ENCODE measurements at places on chromosomes 7 and 10.
A peak's percentile ranks its signal among the peaks of the same experiment; 100 is the strongest.

GRCh38 chr10:34959786-34960185 lies 130.4 kb downstream of the CUL2 start:
- no peak for DNase-seq

GRCh38 chr7:100066953-100067352 lies 14.6 kb downstream of the ZNF3 start:
- DNase-seq, result no peak

DNA sequence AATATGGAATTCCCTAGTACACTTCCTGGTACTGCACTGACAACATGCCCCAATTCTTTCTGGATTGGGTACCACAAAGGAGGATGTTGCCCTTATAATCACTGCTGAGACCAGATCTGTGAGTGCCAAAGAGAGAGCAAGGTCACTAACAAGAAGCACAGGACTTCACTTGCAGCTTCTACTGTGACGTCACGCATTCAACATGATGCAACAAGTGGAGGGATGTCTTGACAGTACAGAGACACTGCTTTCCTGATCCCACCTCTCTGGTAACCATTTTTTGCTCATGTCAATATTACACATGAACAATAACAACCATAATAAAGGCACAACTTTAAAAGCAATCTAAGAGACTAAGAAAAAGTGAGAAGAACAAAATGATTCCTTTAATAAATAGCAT lies 414.1 kb upstream of the LRRN3 start:
- no peak for DNase-seq

GRCh38 chr7:127959770-127960169 lies 71.5 kb downstream of the LRRC4 start:
- DNase-seq, result no peak

GRCh38 chr10:118730756-118731456 lies 23.9 kb downstream of the CACUL1 start:
- no peak for DNase-seq

- no peak for DNase-seq
Observed at GRCh38 chr7:3778345-3778744, 477.3 kb downstream of the SDK1 start.

DNA sequence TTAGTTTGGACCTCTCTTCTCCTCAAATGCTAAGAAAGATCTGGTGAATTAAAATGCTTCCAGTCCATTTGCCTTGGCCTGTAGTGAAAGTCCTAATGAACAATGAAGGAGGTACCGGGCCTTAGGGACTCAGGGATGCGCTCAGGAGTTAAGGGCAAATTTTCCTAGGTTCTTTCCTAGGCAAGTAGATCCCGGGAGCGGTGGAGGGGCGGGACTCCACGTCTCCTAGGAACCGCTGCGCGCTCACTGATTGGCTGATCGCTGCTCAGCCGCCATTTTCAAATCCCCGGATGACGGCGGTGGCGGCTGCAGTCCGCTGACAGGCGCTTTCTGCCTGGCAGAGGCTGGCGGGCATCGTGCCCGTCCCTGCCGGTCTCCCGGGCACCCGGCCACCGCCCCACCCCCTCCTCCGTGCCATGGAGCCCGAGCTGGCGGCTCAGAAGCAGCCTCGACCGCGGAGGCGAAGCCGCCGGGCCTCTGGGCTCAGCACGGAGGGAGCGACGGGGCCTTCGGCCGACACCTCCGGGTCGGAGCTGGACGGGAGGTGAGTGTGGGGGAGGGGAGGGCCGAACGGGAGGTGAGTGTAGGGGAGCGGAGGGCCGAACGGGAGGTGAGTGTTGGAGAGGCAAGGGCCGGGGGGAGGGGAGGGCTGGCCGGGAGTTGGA lies at the start of gene NET1:
TSS of gene NET1 (plus strand) at position 281 of the 665 bp plus-strand sequence. CDS start at position 417, 136 bp downstream.
- DNase-seq, result peak; percentile 88

DNA sequence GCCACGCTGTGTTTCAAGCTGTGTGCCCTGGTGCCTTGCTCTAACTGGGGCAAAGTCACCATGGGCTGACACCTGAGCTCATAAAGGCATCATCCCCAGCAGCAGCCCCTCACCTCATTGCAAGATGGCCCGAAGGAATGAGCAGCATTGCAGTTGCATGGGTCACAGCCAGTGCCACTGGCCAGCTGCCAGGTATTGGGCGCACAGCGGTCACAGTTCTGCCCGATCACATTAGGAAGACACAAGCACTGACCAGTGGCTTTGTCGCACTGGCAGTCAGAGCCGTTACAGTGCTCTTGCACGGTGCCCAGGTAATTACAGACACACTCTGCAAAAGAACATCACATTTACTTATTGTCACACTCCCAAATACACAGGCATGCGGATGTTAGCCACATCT lies 51.1 kb downstream of the LAMB1 start:
- DNase-seq, result no peak

DNA sequence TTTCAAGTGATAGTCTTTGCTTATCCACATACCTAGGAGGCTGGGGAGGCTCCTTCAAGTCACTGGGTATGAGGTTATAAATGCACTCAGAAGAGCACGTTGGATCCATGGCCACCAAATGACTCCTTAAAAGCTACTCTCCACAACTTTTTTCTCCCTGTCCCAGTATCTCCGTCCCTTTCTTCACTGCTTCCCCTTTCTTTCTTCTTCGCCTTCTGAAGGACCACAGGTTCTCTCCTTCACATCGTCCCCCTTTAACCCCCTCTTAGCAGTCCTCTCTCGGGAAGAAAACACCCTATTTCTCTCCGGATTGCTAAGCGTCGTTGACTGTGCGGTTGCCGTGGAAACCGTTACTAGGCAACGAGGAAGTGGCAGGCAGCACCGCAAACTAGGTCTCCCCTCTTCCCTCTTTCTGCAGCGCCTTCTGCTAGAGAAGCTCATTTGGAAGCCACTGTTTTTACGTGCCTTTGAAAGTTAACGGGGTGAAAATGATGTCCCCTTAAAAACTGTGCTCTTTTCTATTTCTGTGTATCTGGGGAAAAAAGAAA lies at the start of gene ENKUR:
TSS of gene ENKUR (minus strand) at position 331 of the 548 bp plus-strand sequence. CDS start at position 109, 222 bp downstream.
- peak; percentile 91 for DNase-seq

- no peak for DNase-seq
Observed at GRCh38 chr10:513393-513792, 176.1 kb downstream of the DIP2C start.

- no peak for DNase-seq
Observed at GRCh38 chr7:155471718-155472117, 13.8 kb downstream of the EN2 start.

GRCh38 chr7:150586068-150586784 lies 19.0 kb downstream of the GIMAP4 start:
- no peak for DNase-seq

GRCh38 chr7:99740573-99741440 lies 5.8 kb upstream of the CYP3A7 start:
- peak; percentile 44 for DNase-seq

DNA sequence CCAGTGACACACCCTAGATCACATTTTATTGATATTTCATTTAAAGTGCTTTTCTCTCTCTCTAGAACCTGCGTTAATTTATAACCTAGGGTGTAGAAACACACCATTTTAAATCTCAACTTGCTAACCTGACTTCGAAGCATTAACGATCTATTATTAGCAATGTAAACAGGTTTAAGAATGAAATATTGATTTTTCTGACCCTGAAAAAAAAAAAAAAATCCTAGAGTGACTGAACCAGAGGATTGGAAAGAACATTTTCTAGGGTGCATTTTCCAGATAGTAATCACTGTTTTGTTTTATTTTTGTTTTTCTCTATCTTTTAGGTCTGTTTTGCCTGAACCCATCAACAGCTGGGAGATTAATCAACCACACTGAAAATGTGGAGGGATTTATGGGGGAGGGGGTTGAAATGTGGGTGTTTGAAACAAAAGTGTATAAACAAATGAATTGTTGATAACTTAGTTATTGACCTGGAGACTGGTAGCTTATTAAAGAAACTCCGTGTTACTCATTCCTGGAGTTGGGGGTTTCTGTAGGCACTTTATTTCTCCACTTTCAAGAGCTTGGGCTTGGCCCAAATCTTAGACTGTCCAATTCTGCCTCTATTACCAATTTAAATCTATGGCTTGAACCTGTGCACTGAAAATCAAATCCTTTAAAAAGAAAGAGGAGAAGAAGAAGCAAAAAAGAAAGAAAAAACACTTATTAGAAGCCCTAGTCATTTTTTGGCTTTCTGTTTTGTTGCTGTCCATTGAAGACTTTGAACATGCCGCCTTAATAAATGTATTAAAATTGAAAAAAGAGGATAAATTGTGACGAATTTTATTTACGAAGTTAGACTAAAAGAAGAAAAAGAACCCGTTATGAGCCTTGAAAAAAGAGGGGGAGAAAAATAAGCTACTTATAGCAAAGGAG lies 2.8 kb downstream of the HOXA2 start:
- no peak for DNase-seq

GRCh38 chr10:119207713-119208552 lies 562 bp downstream of the GRK5 start:
- peak; percentile 68 for DNase-seq

DNA sequence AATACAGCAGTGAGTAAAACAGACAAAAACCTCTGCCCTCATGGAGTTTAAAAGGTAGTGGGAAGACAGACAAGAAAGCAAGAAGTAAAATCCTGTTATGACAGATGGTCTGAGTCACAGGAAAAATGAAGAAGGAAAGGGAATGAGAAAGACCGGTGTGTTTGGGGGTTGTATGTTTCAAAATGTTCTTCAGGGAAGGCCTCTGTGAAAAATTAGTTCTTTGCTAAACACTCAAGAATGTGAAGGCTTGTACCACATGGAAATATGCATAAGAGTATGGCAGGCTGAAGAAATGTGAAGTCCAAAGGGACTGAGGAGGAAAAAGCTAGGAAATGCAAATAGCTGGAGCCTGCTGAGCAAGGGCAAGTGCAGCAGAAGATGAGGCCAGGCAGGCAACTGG lies 315.9 kb upstream of the SEMA3A start:
- DNase-seq, result peak; percentile 81

DNA sequence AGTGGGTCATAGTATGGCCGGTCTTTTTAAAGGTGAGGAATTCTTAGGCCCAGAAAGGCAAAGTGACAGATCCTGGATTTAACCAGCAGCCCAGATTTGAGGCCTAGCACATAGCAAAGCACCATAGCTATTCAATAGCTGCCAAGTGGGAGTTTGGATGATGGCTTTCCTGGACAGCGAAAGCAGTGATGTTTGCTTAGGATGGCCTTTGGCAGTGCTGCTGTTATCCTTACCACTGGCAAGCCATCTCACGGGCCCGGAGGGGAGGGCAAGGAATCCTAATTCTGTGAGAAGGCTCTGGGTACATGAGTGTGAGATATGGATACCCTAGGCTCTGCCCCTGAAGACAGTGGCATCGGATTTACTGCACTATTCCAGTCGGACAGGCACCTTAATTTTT lies 50.4 kb downstream of the TCF7L2 start:
- DNase-seq, result no peak

- no peak for DNase-seq
Observed at GRCh38 chr10:48288661-48289060, 14.2 kb upstream of the FRMPD2 start.

DNA sequence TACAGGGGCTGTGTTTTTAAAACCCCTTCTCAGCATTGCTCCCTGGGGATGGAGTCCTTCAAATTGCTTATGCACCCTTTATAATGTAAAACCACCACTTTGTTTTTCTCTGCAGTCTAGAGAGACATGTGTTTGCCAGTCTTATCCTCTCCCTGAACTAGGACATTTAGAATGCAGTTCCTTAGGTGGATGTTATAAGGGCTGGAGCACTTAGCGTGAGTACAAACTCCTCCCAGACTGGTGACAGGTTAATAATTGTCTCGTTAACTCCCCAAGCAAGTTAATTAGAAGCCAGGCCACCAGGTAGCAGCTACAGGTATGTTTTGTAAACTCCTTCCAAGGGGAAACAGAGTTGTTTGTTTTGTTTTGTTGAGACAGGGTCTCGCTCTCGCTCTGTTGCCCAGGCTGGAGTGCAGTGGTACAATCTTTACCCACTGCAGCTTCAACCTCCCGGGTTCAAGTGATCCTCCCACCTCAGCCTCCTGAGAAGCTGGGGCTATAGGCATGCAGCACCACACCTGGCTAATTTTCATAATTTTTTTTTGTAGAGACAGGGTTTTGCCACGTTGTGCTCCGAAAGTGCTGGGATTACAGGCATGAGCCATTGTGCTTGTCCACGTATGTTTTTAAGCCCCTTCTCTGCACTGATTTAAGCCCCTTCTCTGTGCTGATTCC lies 100.2 kb downstream of the FAM107B start:
- DNase-seq, result no peak

DNA sequence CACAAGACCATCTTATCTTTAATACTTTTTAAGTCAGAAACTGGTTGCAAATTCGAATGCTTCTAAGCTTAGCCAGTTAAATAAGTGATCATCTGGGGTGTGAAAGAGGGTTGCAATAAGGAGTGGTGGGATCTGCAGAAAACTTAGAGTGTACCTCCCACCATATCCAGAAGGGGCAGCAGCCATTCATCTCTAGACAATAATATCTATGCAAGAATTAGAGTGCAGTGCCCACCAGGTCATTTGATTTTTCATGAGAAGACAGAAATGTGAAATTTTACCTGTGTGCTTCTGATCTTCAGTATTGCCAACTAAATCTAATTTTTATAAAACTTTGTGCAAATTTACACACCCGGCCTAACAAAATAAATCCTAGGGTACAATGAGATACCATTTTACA lies 127.2 kb upstream of the SP4 start:
- DNase-seq, result no peak

GRCh38 chr10:18777258-18777657 lies 118.0 kb downstream of the ARL5B start:
- no peak for DNase-seq

DNA sequence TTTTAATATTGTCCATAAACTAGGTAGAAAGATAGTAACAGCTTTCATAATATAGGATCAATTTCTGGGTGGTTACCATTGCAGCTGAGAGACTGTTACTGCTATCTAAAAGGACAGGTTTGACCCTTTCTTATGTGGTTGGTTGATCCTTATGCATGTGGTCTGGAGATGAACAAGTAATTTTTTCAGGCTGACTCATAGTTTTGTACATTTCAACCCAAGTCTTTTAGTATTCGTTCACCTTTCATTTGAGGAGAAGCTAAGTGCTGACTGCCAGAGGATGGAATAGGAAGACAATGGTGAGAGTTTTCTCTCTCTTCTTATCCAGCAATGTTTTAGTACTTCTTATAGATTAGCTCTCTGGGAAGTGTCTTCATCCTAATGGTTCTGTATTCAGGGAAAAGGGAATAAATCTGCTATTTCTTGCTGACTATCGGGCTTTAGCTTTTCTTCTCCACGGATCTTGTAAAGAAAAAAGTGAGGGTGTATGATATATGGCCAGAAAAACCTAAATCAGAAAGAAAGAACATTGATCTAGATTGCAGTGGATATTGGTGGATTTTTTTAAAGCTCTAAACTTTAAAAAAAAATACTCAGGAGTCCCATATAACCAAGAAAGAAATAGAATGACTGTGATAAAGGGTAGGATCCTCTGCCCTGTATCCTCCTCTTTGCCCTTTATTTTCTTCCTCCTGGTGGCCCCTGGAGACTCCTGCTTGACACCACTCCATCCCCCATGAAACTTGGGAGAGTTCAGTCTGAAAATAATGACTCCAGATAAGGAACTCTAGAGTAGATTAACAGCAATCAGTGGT lies 88.0 kb downstream of the CPED1 start:
- peak; percentile 76 for DNase-seq

GRCh38 chr7:47465191-47465590 lies 116.7 kb downstream of the TNS3 start:
- DNase-seq, result peak; percentile 32
